ENCODE measurements at places on chromosomes 2 and 18.
A peak's percentile ranks its signal among the peaks of the same experiment; 100 is the strongest.

DNA sequence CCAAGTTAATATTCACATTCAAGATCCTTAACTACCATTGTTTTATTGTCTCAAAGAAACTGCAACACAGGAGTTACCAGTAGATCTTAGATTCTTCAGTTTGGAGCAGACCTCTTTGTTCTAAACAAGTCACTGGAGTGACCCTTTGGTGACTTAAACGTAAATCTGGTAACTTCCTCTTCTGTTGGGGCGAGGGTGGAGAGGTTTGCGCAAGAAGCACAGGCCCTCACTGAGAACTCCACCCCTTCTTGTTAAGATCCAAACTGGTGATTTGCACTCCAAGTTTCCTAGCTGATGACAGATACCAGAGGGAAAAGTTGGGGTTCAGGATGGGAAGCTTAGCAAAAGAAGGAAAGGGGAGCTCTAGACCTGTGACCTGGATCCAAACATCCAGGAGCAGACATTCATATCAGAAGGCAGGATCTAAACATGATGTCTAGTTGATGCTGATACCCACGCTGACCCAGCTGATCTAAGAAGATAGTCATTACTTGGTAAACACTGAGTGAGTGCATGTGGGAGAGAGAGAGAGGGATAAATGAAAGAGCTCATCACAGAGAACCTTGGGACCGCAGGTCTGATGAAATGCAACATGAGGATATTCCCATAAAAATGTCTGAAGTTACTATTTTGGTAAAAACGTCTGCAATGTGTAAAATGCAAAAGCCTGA, 256.0 kb downstream of the CDH20 start:
- DNase-seq, result no peak

- no peak for DNase-seq
Measured at GRCh38 chr18:28269750-28270149, 92.8 kb upstream of the CDH2 start.

DNA sequence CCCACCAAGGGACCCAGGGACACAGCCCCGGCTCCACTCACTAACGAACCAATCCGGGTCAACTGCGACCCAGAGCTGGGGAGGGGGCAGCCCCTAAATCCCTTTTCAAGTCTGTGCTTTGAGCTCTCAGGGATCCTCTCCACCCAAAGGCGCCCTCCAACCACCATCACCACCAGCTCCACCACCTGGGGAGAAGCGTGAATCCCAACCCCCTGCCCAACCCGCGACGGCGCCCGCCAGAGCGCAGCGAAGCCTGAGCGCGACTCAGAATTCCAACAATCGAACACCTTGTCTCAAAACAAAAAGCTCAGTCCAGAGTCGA, 497 bp downstream of the DSC3 start:
- DNase-seq, result no peak

DNA sequence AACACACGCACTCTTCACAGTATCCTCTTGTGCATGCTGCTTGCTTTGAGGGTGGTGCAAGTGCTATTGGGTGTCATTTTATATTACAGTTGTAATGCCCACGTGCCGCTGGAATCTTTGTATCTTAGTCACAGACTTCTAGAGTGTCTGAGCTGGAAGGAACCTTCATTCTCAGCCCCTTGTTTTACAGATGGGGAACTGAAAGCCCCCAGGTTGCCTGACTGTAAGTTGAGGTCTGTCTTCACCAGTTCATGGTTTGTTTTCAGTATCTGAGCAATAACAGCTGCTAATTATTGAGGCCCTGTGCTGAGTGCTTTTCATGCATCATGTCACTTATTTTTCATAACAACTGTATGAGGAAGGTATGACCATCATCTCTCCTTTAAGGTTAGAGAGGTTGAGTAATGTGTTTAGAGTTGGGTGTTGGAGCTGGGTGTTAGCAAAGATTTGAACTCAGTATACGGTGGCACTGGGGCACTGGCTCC, 77.0 kb downstream of the PRKCE start:
- DNase-seq, result no peak

- no peak for DNase-seq
Measured at GRCh38 chr2:72543497-72544216, 282.2 kb downstream of the EXOC6B start.

GRCh38 chr18:13110559-13110958, 108.0 kb upstream of the LDLRAD4 start:
- DNase-seq, result no peak

DNA sequence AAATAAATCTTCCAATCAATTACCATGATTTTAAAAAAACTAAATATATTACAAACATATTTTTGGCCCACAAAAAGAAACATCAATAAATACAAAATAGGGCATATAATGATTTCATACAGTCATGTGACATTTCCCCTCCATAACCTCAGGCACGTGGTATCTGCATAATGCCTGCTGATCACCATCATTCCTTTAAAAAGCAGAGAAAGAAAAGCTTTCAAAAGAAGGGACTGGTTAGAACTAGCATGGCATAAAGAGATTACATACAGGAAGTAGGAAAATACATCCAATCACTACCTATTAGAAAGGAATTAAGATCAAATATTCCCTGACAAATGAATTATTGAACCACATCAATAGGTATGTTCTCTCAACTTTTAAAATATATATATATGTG, 83.5 kb downstream of the INO80D start:
- DNase-seq, result no peak

DNA sequence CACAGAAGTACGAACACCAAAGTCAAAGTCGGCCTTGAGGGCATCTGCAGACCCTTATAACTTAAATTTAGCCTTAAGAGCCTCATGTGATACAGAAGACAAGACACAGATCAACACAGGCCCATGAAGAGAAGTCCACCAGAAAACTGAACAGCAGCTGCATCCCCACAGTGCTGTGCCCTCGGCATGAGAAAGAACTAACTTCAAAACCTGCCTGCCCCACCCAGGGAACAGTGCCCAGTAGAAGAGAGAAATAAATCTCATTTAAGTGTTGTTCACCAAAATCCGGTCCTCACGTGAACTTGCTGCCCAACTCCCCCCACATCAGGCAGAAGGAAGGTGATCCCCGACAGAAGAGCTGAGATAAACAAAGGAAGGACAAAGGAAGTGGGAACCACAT, 73.7 kb downstream of the PXDN start:
- no peak for DNase-seq

- DNase-seq, result no peak
Measured at GRCh38 chr2:167509586-167509985, 621.3 kb downstream of the XIRP2 start.

DNA sequence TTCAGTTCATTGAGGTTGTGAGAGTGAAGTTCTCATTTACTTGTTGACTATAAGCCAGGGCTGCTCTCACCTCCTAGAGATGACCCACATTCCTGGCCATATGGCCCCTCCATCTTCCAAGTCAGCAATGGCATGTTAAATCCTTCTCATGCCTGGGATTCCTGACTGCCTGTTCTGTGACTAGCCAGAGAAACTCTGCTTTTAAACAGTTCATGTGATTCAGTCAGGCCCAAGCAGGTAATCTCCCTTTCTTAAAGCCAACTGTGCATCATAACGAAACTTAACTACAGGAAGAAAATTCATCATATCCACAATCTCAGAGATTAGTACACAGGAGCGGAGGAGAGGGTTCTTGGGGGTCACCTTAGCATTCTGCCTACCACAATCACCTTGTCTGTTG, 11.5 kb downstream of the DPP4 start:
- DNase-seq, result no peak

DNA sequence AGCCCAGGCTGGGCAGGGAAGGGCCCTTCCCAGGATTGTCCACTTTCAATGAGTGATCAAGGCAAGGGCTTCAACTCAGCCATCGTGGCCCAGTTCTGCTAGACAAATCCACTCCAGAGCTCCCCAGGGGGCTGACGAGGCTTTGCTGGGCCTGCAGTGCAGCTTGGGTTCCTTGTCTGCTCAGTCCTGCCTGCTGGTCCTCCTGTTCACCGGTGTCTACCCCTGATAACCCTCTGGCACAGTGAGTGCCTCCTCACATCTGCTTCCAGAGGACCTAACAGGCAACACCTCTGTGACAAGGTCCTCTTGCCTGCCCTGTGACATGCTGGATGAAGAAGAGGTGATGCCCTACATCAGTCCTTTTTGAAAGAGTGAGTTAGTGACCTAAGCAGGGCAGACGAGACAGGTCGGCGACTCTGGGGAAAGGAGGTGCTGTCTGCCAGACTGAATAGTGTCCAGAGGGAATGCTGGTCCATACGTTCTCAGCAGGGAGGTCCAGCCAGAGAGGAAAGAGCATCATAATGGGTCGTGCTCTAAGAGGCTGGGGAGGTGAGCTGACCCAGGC, 20.9 kb upstream of the KCNF1 start:
- no peak for DNase-seq

GRCh38 chr2:58606799-58607198, 365.7 kb upstream of the FANCL start:
- no peak for DNase-seq

GRCh38 chr2:48601349-48601748, 16.3 kb upstream of the GTF2A1L start:
- DNase-seq, result no peak

DNA sequence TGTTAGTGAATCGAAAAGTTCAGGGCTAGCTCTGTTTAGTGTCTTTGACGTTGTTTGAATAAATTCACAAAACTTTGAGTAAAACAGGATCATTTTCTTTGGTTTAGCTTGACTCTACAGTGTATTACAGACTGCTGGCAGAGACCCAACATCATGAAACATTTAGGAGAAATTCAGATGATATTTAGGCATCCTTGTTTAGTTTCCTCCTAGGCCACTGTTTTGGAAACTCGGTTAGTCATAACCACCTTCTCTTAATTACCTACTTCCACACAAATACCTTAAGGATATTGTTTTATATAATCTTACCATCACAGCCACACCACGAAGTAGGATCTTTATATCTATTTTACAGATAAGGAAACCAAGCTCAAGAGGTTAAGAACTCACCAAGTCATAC, 7.8 kb downstream of the LIMS1 start:
- DNase-seq, result peak; percentile 43

DNA sequence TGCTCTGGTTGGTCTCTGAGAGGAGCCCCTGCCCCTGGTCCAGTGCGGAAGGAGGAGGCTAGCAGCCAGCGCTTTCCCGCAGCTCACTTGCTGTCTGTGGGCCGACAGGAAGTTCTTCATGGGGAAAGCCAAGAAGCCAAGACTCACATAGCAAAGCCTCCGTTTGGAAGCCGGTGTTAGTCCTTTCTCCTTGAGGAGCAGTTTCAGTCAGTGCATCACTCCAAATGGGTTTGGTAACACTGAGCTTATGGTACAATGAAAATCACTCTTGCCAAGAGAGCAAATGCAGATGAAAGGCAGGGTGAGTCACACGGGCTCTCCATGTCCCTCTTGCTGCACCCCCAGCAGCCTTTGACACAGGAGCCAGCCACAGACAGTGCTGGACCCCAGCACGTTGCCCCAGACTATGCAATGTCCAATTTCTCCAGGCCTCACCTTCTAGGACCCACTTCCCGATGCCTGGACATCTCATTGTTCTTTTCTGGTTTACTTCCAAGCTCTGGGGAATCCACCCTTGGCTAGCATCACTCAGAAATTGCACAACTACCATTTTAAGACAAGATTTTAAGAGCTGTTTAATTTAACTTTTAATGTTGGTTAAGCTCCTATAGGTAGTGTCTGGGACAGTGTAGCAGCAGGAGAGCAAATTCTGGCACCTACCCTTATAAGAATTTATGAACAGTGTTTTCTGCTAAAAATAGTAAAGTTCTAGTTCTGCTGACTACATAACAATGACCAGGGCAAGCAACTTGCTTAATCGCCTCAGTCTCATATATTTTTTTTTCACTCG, 174.9 kb downstream of the ASB1 start:
- peak; percentile 32 for DNase-seq

DNA sequence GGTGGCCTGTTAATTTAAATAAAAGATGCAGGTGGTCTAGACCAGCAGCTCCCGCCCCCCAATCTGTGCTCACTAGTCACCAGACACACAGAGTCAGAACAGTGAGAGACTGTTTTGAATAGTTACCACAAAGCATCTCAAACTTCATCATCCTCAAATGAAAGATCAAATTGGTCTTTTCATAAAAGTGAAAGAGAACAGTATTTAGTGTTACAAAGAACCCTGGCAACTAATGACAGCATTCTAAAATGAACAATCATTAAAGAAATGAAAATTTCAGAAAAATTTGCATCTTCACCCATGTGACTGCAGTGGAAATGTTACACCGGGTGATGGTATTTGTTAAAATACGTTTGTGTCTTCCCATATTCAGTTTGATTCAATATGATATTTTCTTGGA, 65.5 kb upstream of the PMAIP1 start:
- no peak for DNase-seq

DNA sequence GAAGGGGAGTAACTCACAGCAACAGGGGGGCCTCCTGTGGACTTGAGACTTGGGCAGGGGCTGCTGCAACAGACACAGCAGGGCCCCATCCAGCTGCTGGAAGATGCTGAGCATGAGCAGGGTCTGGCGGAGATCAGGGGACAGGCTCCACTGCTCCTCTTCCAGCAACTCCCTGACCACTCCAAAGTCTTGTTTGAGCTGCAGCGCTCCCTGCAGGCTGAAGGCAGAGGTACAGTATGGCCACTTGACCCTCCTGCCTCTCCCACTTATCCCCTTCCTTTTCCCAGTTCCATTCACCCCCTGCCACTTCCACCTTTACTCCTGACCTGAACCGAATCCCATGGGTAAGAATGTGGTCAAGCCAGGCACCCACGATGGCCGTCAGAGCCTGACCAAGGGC, 2.4 kb upstream of the MRPL53 start:
- DNase-seq, result no peak

GRCh38 chr18:12239431-12239830, 14.7 kb upstream of the CIDEA start:
- DNase-seq, result no peak
